ENCODE measurements at places on chromosomes 7 and 10.

GRCh38 chr10:97608991-97609561, 19.6 kb downstream of the C10orf62 start:
- DNase-seq = no peak

DNA sequence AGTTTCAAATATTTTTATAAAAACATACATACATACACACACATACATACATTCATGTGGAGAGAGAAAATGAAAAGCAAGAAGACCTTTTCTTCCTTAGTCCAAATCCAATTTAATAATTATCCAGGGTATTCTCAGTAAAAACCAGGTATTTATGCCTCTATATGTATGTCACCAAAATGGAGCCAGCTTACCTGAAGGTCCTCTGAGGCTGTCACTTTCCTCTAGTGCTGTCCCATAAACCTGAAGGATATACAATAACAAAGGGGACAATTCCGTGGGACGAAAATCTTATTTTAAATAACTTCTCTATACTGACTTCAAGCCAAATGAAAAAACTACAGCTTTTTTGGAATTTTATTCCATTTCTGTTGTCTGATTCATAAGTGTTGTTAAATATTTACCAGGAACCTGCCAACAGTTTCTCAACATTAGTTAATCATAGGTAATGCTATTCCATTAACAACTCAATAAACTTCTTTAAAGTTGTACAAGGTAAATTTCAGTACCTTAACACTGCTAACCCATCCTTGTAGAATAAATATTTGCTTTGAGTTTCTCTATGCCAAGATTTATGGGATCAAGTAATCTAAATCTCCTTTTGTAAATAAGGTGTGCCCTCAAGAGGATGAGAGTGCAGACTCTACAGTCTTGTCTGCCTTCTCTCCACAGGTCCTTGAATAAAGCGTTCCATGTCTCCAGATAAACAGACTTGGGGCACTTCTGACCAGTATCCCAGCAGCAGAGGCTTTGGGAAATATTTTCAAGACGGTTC, 260.3 kb downstream of the AHR start:
- no peak for DNase-seq

DNA sequence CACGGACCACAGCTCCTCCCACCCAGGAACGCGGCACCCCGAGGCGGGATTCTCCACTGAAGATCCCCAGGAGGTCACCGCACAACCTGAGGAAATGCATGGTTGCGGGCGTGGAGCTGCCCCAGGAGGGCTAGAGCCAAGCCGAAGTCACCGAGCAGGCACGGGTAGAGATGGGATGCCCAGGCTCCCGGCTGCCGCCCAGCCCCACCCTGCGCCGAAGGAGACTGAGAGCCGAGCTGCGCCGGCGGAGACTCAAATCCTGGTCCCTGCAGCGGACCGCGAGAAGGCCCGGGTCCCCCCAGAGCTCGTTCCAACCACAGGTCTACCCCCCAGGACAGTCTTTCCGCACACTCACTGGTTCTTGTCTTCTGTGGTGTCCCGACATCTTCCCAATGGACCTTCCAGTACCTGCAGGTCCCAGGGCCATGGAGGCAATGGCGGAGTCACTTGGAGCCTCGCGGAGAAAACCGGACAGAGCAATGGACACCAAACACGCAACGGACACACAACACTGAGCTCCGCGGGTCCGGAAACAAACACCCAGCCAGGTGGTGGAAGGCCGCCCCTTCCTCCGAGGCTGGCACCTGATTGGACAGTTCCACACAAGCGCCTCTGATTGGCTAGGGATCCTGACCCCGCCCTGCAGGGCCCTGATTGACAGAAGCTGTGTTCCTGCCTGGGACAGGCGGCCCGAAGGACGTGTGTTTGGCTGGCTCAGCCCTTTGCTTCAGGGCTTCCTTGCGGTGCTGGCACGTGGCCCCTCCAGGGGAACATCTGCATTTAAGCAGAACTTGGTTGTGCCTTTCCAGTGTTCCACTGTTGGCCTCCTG, 331.9 kb upstream of the NUPR2 start:
- no peak for DNase-seq

DNA sequence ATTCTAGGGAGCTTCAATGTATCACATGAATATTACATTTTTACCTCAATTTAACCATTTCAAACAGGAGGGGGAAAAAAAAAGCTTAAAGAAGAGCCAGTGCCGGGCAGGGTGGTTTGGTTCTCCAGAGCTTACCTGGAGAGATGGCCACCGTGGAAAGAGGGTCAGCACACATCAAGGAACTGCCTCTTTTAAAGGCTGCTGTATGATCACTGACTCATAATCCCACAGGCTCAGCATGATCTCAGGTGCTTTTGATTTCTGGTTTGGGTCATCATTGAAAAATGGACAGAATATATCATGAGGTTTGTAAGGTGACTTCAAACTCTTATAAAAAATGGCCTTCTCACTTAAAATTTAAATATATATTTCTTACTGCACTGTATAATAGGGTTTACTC, 67.5 kb upstream of the MDFIC start:
- DNase-seq = no peak

- no peak for DNase-seq
Observed at GRCh38 chr7:1505731-1506550, 1.8 kb upstream of the INTS1 start.

- no peak for DNase-seq
Observed at GRCh38 chr7:42858570-42858969, 53.3 kb downstream of the C7orf25 start.

DNA sequence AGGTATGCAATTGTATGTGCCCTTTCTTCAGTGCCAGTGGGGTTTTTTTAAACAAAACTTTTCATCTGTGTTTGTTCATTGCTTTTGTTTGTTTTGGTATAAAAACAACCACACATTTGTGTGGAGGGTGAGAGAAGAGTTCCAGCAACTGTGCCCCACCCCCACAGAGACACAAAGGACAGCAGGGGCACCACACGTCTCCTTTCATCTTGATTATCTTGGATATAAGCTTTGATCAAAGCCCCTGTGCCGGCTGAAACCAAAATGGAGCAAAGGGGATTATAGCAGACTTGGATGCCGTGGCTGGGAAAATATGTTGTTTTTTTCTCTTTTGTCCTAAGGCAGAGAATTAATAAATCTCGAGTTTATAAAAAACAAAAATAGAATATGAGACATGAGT, 111.8 kb upstream of the RSU1 start:
- DNase-seq = no peak

DNA sequence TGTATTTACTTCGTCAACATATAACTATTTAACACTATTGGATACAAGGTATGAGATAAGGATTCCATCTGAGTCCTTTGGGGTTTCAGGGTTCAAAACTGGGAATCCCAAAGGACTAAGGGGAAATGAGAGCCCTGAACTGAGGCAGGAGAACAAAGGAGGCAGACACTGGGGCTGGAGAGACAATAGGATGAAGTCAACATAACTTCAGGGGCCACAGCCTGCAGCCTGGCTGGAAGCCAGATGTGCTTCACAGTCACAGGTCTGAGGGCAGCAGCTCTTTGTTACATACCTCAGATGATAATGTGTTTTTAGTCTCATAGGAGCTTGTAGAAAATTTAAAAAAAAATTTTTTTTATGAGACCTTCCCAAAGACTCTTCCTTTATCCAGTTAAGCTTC, 73.3 kb downstream of the NRF1 start:
- no peak for DNase-seq

GRCh38 chr7:15130666-15131541, 228.4 kb upstream of the DGKB start:
- DNase-seq = no peak

GRCh38 chr10:44244745-44245600, 139.9 kb downstream of the CXCL12 start:
- no peak for DNase-seq

- no peak for DNase-seq
Observed at GRCh38 chr7:6420680-6421079, 27.1 kb downstream of the DAGLB start.

- no peak for DNase-seq
Observed at GRCh38 chr10:102649797-102650654, 5.7 kb downstream of the TRIM8 start.

- DNase-seq = no peak
Observed at GRCh38 chr7:18900236-18900635, 217.2 kb downstream of the TWIST1 start.

GRCh38 chr7:12623885-12624498, 53.5 kb downstream of the SCIN start:
- DNase-seq = no peak

- DNase-seq = no peak
Observed at GRCh38 chr10:88095223-88095721, 231.8 kb downstream of the PTEN start.
